ENCODE measurements at places on chromosomes 11 and 22. TPM values are rescaled to one million over a fixed set of nuclear protein-coding genes. Genes with fewer than 3 reads are reported as not detected.

TNNI2 gene
- total RNA-seq: not detected

SYT9 gene
- 0.12 TPM for total RNA-seq

MUC5AC gene
- 0.63 TPM for total RNA-seq

CHRM1 gene
- total RNA-seq: 0.96 TPM
